ENCODE measurements at places on chromosomes 16 and 17. TPM values are rescaled to one million over a fixed set of nuclear protein-coding genes. Genes with fewer than 3 reads are reported as not detected.

- DNase-seq, result no peak
Measured at GRCh38 chr17:58335061-58335731, 6.6 kb upstream of the TSPOAP1 start.

DNA sequence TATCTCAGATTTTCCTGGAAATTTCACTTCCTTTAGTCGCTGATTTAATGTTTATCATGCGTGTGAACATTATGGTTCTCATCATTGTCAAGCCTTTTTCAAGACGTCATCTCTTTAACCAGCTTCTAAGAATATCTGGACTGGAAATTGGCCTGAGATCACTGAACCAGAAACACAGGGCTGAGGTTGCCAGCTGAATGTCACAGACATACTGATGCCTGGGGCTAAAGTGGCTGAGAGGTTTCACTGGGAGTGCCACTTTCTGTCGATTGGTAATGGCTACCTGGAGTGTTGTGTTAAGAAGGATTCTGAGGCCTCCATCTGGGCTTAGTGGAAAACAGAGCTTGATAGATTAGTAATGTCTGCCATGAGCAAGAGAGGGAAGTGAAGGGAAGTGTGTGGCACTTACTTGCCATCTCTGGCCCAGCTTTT is 54.2 kb downstream of the CRISPLD2 start:
- no peak for DNase-seq

- no peak for DNase-seq
Measured at GRCh38 chr16:50888486-50889261, 146.8 kb downstream of the CYLD start.

Gene TBX21
- 39.1 TPM for total RNA-seq
